ENCODE measurements at places on chromosomes 7 and 10.

- DNase-seq, result no peak
These were observed 87.2 kb downstream of the CALD1 start for GRCh38 chr7:134866617-134867016.

GRCh38 chr10:44386546-44387052, 1.7 kb upstream of the CXCL12 start:
- peak; percentile 80 for DNase-seq

DNA sequence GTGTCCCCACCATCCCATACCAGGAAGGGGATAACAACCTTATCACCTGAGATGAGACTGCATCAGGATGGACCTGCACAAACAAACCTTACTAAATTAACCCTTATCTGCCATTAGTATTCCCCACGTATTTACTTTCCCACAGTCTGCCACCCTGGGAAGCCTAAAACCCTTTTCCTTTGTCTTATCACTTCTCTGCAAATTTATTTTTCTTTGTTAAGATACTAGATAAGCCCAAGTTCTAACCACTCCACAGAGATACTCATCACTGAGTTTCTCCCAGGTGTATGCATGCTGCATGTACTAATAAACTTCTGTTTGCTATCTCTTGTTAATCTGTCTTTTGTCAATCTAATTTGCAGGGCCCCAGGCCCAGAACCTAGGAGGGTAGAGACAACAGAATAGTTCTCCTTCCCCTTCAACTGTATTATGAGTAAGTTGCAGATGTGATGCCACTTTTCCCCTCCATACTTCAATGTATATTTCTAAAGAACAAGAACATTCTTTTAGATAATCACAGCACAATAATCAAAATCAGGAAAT, 66.0 kb downstream of the ELMO1 start:
- no peak for DNase-seq

- no peak for DNase-seq
These were observed 367.6 kb downstream of the DNAJB6 start for GRCh38 chr7:157704365-157704764.

- no peak for DNase-seq
These were observed 60.0 kb upstream of the NKX6-2 start for GRCh38 chr10:132845780-132846595.

GRCh38 chr10:121648059-121648458, 49.8 kb upstream of the FGFR2 start:
- DNase-seq, result no peak

DNA sequence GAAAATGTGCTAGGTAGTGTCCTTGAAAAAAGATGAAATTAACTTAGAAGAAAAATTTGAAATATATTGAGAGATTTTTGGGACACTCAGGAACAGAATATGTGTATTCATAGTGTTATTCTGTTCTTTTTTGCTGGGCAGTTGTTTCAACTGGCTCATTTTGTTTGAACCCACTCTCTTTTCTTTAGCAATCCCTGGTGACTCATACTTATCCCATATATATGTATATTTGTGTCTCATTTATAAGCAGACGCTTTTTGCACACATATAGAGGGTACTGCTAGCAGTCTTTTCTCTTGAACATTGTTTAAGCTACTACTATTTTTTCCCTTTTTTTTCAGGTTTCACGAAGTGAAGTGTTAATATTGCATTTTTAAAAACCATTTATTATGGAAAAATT, 1.9 kb downstream of the EXOC6 start:
- no peak for DNase-seq

DNA sequence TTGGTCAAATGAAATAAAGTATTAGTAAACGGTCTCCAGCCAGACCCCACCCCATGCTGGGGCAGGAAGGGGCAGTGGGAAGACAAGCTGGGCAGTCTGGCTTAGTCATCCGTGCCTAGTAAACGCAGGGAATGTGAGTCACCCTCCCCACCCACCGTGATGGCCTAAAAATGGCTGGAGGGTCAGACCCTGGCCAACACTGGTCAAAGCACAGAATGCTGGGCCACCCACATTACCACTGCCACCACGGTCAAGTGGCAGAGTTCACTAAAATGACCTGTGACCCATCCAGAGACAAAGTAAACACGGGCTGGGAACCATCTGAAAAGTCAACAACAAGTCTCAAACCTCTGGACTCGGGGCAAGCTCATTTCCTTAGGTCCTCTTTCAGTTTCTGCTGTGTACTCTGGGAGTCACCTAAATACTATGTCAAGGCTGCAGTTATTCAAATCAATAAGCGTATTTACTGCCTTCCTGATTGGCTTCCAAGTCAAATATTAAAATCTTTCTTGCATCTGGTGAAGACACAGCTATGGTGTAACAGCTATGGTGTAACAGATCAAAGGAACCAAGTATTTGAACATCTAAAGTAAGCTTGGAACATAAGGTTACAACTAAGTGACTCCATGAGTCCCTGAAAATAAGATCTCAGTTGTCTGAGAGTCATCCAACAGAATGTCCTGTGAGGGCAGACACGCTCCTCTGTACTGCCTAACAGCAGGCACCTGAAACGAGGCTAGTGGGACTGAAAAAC, 3.0 kb downstream of the ZFAND2A start:
- DNase-seq, result no peak

GRCh38 chr10:96671211-96671890, 49.0 kb downstream of the PIK3AP1 start:
- DNase-seq, result no peak

GRCh38 chr10:6759961-6760360, 179.9 kb upstream of the PRKCQ start:
- DNase-seq, result no peak

DNA sequence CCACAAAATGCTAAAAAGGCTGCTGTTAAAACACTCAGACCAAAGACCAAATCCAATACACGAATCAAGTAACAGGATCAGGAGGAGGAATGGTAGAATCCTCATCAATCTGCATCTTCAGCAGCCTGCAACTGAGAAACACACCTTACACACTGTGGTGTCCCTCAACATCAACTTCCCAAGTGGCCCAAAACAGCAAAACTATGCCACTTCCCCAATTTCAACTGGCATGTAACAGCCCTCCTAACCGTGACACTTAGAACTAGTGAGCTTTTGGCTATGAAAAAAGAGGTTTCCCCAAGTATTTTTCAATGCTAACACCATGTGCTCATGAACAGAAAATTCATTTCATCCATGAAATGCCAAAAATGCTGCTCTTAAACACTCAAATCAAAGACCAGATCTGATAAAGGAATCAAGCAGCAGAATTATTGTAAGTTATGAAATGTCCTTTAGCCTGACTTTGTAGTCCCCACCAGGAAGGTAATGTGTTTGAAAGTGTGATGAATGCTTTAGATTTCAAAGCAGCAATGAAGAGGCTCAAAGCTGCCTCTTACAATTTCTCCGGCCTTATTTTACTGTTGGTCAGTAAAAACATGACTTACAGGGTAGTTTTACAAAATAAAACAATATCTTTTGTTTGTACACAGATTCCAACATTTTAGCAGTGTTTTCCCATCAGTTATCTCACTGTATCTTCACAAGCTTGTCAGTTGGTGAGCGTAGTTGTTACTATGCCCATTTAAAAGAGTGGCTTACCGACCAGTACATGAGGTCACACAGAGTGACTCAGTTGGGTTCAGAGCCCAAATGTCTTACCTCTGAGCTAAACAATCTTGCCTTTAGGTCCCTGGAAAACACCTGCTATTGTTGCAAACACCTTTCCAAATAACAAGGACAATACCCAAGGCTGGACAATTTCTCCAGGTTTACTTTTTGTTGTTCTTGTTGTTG, 65.7 kb upstream of the ASAH2 start:
- DNase-seq, result no peak

- peak; percentile 36 for DNase-seq
These were observed 63.4 kb downstream of the HPSE2 start for GRCh38 chr10:99172128-99172738.

DNA sequence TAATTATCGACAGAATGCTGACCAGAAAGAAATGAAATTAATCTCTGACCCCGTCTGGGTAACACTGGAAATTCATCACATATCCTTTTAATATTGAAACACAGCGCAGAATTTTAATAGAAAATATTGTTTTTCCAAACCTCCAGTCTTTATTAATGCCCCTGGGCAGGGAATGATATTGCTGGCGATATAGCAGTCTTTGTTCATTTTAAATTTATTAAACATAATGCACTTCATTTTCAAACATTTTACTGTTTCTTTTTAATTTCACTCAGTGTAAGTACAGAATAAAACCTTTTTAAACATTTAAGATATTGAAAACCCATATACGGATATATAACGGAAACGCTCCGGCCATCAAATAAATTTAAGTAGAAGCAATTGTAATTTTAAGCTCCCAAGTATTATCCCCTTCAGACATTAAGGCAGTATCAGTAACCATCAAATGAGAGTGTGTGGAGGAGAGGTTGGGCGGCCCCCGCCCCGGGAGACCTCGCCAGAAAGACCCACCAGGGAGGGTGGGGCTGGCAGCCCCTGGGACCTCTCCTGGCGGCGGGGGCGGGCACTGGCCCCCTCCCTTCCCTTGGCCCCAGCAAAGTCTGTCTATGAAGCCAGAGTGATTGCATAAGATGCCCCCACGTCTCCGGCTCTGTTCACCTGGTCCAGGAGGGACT, 10.8 kb downstream of the UNCX start:
- no peak for DNase-seq

DNA sequence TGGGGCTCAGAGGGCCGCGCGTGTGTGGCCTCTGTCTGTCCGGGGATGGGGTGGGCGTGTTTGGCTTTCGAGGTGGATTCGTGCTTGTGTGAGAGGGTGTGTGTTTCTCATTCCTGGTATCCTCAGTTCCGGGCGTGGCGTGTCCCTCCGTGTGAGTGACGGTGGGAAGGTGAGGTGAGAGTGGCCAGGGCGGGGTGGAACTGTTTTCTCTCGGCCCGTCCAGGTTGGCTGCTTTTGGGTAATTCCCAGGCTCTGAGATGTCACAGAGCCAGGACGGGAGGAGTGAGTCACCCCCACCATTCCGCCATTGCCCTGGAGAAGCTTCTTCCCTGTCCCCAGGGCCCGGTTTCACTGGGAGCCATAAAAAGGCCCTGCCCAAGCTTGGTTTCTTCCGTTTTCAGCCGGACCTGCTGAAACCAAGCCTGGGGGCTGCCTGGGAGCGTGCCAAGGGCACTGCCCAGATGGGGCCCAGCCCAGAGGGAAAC, 21.3 kb upstream of the CLDN4 start:
- no peak for DNase-seq

- DNase-seq, result peak; percentile 31
These were observed 99.0 kb downstream of the UBE2H start for GRCh38 chr7:129853661-129854268.

GRCh38 chr7:112640685-112641084, 149.5 kb downstream of the TMEM168 start:
- DNase-seq, result no peak

DNA sequence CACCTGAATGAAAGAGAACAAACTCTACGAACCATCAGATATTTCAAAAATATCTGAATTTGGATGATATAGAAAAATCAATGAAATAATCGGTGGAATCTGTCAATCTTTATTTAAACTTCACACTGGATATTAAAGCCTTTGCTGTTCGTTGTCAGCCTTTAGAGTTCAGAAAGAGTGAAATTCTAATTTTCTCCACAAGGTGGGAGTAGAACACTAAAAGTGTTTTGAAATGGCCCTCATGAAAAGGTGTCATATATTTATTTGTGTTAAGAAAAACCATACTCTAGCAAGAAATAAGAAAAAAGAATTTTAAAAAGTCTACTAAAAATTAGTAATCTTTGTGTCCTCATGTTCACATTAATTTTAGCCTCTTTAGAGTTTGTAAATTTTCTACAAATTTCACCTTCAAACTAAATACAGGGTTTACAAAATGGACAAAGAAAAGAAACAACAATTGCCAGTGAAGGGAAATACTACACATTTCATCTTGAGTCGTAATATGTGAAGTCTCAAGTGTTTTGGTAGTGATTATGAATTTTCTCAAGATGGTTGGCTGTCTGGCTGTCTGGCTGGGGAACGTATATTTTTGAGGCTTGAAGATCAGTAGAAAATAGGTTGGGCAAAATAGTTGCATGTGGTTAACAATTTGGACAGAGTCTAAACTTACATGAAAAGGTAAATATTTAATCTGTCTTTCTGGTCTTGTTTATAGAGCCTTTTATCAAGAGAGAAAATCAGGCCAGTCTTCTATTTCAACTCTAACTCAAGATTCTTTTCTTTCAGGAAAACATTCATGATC, 43.7 kb downstream of the DNAJB9 start:
- DNase-seq, result peak; percentile 10

- DNase-seq, result no peak
These were observed 37.5 kb upstream of the OCM2 start for GRCh38 chr7:98027342-98028033.

DNA sequence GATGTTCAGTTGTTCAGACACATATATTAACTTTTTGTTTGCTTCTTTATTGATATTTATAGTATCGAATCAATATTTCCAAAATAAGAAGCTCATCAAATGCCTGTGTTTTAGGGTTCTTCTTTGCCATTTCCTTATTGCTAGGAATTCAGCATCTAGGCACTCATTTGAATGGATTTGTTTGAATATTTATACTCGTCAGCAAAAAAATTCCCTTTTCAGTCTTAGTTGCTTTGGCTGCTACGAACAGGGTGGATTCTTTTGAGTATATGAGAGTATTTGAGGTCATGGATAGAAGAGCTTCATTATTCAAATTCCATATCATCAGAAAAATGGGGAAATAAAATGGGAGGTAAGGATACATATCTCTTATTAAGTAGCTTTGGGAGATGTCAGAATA, 706.9 kb downstream of the NRG3 start:
- no peak for DNase-seq

DNA sequence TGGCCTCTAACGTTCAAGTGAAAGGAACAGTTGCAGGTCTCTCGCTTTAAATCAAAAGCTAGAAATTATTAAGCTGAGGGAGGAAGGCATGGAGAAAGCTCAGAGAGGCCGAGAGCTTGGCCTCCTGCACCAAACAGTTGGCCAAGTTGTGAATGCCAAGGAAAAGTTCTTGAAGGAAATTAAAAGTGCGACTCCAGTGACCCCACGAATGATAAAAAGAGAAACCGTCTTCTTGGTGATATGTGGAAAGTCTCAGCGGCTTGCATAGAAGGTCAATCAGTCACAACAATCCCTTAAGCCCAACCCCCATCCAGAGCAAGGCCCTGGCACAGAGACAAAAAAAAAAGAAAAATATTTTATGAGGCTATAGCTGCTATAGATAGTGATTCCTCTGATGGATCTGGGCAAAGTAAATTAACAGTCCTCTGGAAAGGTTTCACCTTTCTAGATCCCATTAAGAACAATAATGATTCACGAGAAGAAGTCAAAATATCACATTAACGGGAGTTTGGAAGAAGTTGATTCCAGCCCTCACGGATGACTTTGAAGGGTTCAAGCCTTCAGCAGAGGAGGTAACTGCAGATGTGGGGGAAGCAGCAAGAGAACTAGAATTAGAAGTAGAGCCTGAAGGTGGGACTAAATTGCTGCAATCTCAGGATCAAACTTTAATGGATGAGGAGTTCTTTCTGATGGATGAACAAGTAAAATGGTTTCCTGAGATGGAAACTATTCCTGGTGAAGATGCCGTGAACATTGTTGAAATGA, 42.5 kb upstream of the INPP5A start:
- DNase-seq, result no peak
